ENCODE measurements at places on chromosomes 16 and 17. TPM values are rescaled to one million over a fixed set of nuclear protein-coding genes. Genes with fewer than 3 reads are reported as not detected.

Gene TSPAN10
- 1.3 TPM for total RNA-seq

Gene TBC1D3
- not detected for total RNA-seq

Gene PHOSPHO1
- total RNA-seq, result not detected

Gene KRTAP2-3
- total RNA-seq, result 1.00 TPM

Gene ACSM2A
- not detected for total RNA-seq

Gene ANKS3
- total RNA-seq, result 28.7 TPM

Gene ZMYND15
- total RNA-seq, result not detected

Gene AMFR
- 337 TPM for total RNA-seq

Gene RHBDF1
- 39.8 TPM for total RNA-seq

Gene PYY
- not detected for total RNA-seq

Gene GRB2
- 87.1 TPM for total RNA-seq

Gene CACNG3
- not detected for total RNA-seq

Gene FMNL1
- 2.2 TPM for total RNA-seq

Gene RAD51C
- 33.3 TPM for total RNA-seq

Gene SGF29
- 10.0 TPM for total RNA-seq

Gene TGFB1I1
- total RNA-seq, result 35.5 TPM

Gene OR1A1
- not detected for total RNA-seq

Gene ABAT
- total RNA-seq, result 1.2 TPM

Gene RAMP2
- total RNA-seq, result 0.37 TPM

Gene KRTAP4-4
- not detected for total RNA-seq

Gene RHBDL3
- total RNA-seq, result under 0.01 TPM

Gene PRM1
- not detected for total RNA-seq

Gene PRDM7
- not detected for total RNA-seq

Gene VPS9D1
- total RNA-seq, result 8.1 TPM

Gene BLTP2
- 149 TPM for total RNA-seq

Gene MC1R
- total RNA-seq, result 4.4 TPM
